ENCODE measurements at places on chromosomes 5 and 9.

GRCh38 chr9:38012767-38013450 lies 56.1 kb downstream of the SHB start:
- no peak for DNase-seq

DNA sequence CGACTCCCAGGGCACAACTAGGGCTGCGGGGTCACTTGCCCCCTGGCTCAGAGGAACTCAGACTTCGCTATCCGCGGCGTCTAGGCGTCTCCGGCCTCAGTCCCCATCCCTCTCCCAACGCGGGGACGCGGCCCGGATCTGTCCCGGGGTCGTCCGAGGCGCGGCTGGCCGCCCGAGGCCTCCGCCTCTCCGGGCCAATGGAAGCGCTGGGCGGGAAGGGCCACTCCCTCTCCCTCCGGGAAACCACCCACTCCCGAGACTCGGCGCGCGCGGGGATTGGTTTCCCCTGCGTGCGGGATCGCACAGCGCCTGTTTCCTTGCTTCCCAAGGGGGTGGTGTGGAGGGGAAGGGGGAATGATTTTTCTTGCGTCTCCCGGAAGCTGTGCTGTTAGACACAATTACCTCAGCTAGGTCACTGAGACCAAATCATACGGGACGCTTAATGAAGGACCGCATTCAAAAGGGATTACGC lies 38.3 kb downstream of the NR2F1 start:
- DNase-seq, result no peak

- no peak for DNase-seq
Observed at GRCh38 chr5:14851597-14851996, 20.0 kb downstream of the ANKH start.

- no peak for DNase-seq
Observed at GRCh38 chr5:103866169-103866568, 303.6 kb upstream of the NUDT12 start.

GRCh38 chr9:95055851-95056551 lies 261.5 kb downstream of the FANCC start:
- no peak for DNase-seq

DNA sequence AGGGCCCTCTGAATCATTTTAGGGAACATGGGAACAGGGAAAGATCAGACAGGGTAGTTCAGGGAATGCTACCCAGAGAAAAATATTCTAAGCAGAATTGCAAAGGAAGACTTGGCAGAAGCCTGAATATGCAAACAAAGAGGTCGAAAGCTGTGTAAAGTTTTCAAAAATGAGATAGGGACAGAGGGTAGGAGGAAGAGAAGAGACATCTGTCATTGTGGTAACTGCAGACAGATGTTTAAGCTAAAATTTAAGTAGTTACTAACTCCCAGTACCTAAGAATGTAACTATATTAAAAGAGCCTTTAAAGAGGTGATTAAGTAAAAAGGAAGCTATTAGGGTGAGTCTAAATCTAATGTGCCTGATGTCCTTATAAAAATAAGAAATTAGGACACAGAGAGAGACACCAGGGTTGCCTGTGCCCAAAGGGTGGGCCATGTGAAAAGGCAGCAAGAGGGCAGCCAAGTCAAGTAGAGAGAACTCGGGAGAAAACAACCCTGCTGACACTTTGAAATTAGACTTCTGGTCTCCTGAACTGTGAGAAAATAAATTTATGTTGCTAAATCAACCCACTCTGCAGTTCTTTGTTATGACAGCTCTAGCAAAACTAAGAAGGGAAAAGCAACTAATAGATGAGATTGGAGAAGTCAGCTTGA lies 1647.4 kb upstream of the C9orf72 start:
- no peak for DNase-seq

- DNase-seq, result no peak
Observed at GRCh38 chr5:74332682-74333081, 307.8 kb downstream of the ENC1 start.

All from activated naive CD4-positive, alpha-beta T cell (primary cell).